Fibroblast of skin of scalp (primary cell): ENCODE measurements at places on chromosomes 11 and 22.

DNA sequence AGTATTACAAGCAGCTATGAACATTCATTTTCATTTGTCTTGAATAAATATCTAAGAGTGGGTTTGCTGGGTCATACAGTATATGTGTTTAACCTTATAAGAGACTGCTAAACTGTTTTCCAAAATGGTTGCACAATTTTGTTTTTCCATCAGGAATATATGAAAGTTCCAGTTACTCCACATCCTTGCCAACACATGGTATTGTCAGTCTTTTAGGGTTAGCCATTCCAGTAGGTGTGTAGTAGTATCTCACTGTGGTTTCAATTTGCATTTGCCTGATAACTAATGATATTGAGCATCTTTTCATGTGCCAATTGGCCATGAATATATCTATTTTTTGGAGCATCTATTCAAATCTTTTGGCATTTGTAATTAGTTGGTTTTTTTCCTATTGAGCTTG is 7.7 kb upstream of the CCDC83 start:
- no peak for DNase-seq

DNA sequence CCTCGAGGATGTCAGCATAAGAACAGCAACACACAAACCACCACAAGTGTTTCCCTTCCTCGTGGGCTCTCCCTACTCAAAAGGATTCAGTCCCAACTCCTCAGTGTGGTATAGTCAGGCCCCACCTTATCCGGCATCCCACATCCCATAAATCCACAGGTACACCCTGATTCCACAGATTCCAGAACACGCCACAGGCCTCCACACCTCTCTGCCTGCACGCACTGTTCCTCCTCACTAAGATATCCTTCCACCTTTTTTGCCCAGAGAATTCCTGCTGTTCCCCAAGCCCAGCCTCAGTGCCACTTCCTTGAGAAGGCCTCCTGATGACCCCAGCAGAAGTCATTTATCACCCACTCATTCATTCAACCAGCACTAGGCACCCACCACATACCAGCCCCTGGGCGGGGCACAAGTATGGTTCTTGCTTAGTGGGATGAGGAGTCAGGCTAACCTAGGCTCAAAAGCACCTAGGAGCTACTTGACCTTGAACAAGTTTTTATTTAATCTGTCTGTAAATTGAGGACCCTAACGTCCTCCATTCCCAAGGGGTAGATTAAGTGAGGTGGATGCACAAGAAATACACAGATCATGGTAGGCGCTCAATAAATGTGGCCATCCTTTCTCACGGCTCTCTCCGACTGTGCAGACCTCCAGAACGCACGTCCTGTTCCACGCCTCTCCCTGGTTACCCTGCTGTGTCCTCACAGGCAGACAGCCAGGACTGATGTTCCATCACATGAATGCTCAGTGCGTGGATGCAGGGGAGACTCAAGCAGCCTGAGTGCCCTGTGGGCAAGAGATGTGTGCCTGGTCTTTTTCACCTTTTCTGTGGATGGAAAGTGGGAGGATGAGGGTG is 2.1 kb upstream of the KCNJ4 start:
- DNase-seq, result no peak

DNA sequence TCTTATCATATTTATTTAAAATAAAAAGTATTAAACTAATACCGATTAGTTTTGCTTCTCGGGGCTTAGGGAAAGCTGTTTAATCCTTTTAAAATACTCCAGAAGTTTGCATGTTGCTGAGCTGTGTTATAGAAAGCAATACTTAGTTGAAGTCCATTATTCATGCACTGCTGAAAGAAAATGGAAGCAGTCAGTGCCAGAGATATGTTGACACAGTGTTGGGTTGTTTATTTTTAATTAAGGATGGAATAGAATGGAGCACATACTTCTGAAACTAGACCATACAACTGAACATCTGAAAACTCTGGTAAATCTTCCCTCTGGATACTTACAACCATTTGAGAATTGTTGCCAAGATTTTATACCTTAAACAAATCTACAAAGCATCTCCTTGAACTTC is 282.7 kb upstream of the CCDC179 start:
- DNase-seq, result peak; percentile 42

GRCh38 chr11:108931168-108931567 is 266.3 kb downstream of the DDX10 start:
- DNase-seq, result peak; percentile 55

DNA sequence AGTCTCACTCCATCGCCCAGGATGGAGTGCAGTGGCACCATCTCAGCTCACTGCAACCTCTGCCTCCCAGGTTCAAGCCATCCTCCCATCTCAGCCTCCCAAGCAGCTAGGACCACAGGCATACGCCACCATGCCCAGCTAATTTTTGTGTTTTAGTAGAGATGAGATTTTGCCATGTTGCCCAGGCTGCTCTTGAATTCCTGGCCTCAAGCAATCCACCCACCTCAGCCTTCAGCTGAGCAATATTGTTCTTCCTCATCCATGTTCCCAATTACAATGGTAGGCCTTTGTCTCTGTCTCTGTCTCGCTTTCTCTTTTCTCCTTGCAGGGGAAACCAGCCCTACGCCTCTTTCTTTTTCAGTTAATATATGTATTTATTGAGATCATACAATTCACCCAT is 10.3 kb downstream of the HSPA8 start:
- DNase-seq, result no peak

DNA sequence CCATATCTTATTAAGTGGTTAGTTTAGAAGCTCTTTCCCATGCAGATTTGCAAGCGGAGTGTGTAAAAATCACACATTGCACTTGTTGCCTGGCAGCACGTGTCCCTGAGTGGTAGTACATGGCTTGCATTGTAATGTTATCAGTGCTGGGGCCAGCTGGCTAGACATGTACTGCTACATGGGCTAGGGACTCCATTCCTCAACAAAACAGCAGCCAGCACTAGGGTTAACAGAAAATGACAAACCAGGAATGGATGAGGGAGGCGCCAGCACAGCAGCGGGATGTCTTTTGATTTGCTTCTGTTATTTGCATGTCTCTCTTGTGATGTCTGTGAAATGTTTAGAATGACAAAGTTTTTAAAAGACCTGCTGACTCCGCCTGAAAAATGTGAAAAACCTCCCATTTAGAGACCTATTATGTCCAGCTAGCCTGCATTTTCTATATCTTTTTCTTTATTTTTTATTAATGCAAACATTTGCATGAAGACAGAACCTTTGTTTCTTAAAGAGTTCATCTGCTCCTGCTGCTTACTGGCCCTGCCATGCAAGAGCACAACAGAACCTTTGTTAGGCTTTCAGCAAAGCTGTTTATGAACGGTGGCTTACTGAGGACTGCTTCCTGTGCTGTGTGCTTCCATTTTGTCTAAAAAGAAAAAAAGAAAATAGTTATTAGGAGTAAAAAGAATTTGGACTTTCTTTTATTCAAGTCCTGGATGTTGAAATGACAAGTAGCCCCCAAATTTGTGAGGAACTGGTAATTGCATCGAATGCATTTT is 40.7 kb downstream of the CSTPP1 start:
- no peak for DNase-seq

- no peak for DNase-seq
Observed at GRCh38 chr11:115652094-115652493, 147.9 kb upstream of the CADM1 start.

DNA sequence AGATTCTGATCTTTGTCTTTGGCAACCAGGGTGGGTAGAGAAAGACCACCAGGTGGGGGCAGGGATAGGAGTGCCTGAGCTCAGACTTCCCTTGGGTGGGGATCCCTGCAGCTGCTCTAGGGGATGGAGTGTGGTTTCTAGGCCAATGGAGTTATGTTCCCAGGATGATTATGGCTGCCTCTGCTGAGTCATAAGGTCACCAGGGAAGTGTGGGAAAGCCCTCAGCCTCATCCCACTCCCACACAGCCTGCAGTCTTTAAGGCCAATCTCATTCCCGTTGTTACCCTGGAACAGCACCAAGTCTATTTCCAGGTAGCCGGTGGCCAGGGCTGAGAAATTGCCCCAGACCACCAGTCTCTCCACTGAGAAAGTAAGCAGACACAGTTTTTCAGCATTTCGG is 2269.3 kb upstream of the RAG2 start:
- no peak for DNase-seq

DNA sequence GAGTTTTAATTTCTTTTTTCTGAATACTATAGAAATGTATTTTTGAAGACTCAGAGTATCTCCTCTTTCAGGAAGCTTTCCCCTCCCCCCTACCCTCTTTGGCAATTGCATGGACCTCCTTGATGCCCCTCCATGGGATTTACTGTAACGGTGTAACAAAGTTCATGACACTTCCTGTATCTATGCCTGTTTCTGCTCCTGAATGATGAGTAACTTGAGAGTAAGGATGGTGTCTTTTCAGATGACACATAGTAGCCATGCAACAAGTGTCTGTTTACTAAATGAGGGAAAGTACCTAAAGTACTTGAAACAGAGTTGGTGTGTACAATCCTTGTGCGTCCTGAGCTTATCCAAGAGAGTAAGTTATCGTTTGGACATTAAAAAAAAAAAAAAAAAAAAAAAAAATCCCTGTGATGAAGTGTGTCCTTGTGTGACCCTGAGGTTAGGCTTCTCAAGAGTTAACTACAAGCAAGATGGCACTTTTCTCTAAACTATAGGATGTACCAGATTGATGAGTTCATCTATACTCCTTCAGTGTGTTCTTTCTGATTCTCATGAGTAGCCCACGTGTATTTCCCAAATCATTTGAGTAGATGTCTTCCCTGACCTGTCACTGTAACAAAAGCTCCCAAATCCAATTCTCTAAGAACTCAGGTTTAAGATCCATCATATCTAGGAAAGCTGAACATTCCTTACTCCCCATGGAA is 7.4 kb downstream of the ETS1 start:
- no peak for DNase-seq

- DNase-seq, result no peak
Observed at GRCh38 chr22:49848690-49849160, 4.9 kb upstream of the ZBED4 start.

- no peak for DNase-seq
Observed at GRCh38 chr11:48272606-48273005, 8.9 kb downstream of the OR4X1 start.

DNA sequence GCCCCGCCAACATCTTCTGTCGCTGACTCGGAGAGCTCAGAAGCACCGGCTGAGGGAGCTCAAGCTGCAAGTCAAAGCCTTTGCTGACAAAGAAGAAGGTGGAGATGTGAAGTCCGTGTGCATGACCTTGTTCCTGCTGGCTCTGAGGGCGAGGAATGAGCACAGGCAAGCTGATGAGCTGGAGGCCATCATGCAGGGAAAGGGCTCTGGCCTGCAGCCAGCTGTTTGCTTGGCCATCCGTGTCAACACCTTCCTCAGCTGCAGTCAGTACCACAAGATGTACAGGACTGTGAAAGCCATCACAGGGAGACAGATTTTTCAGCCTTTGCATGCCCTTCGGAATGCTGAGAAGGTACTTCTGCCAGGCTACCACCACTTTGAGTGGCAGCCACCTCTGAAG is 6.7 kb downstream of the RAG1 start:
- no peak for DNase-seq

- no peak for DNase-seq
Observed at GRCh38 chr22:36935694-36936093, 22.3 kb downstream of the CSF2RB start.

DNA sequence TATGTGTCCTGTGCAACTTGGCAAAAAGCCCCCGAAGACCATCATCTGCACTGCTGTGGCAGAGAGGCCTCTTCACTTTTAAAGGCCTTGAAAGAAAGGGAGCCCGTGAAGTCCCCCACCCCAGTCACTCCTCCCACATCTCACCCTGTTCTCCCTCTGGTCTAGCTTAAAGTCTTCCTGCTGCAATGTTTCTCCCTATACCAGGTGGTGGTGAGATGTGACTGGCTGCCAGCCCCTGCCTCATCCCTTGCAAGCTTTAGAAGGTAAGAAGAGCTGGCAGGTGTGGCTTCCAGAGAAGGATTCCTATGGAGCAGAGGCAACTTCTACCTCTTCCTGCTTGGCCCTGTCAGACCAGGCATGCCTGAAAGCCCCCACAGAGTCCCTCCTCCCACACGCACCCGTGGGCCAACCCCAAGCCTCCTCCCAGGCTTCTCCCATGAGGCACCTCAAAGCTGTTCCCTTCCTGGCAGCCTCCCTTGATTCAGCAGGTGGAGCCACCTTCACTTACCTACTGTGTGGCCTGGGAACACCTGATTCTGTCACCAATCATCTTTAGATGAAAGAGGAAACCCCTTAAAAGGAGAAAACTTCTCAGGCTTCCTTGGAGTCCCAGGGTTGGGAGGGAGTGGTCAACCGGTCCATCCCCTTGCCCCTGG is 4.0 kb upstream of the TRIM29 start:
- DNase-seq, result no peak

- no peak for DNase-seq
Observed at GRCh38 chr11:70612459-70613141, 214.3 kb downstream of the CTTN start.

DNA sequence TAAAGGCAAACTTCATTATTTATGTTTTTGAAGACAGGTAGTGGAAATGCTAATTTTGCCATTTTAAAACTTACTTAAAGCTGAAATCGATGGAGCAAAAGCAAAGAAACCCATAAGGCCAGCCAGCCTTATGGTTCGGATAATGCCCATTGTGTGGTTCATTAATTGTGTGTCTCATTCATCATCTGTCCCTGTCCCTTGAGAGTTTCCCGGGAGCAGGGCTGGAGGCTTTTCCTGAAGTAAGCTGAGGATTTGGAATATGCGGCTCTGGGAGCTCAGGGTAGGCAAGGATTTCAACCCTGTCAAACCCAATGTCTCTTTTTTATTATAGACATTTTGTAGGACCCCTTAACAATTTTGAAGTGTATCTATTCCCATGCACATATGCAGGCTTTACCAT is 790.0 kb upstream of the KIRREL3 start:
- DNase-seq, result no peak

GRCh38 chr11:45655012-45655283 is 10.5 kb downstream of the CHST1 start:
- no peak for DNase-seq

DNA sequence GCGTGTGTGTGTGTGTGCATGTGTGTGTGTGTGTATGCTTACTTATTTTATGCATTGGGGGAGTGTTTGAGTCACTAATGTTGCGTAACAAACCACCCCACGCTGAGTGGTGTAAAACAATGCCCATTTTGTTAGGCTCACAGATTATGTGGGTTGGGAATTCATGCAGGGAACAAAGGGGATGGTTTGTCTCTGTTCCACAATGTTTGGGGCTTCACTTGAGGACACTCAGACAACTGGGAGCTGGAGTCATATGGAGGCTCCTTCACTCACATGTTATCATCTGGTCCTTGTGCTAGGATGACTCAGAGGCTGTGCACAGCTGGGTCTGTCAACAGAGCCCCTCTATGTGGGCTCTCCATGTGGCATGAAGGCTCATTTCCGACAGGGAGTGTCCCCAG is 51.3 kb upstream of the LARGE1 start:
- DNase-seq, result no peak

DNA sequence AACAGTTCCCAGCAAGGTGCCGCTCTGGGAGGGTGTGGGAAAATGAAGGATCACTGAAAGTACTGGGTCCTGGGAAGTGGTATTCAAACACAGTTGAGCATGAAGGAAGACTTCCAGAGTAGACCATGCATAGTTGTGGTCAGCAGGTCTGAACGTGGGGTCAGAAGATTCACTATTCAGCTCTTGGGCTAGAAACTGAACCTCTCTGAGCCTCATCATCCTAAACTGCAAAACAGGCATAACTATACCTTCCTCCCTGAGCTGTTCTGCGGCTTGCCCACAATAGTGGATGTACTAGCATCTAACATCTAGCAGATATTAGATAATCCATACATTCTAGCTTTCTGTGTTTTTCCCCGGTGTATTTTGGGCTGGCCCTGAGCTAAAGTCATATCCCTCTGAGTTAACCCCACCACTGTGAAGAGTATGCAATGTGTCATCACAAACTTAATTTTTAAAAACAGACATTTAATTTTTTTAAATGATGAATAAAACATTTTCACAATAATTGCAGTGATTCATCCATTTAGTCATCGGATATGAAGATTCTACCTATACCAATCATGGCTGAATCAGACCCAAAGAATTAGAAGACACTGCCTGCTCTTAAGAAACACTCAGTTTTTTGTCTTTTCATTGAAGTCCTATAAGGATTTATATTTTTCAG is 179.1 kb downstream of the BLID start:
- DNase-seq, result peak; percentile 72
